ENCODE measurements at places on chromosomes 11 and 22.
A peak's percentile ranks its signal among the peaks of the same experiment; 100 is the strongest.

- no peak for DNase-seq
Observed at GRCh38 chr22:47215851-47216250, 453.4 kb downstream of the TBC1D22A start.

- DNase-seq: peak; percentile 80
Observed at GRCh38 chr11:12769834-12770345, 95.7 kb downstream of the TEAD1 start.

DNA sequence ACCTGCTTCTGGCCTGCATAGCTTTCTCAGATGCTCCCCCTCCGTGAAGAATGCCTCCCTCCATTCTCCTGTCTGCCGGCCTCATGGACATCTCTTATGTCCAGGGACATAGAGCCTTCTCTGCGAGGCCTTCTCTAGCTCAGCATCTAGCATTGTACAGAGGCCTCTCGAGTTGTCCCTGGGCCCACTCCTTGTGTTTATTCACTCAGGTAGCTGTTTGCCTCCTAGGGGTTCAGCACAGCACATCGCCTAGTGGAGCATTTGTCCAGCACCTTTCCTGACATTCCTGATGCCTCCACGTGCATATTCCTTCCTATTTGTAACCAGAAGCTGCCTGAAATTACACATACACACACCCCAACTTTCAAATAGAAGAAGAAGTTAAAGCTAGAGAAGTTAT, 101.3 kb downstream of the TBC1D22A start:
- DNase-seq: no peak

DNA sequence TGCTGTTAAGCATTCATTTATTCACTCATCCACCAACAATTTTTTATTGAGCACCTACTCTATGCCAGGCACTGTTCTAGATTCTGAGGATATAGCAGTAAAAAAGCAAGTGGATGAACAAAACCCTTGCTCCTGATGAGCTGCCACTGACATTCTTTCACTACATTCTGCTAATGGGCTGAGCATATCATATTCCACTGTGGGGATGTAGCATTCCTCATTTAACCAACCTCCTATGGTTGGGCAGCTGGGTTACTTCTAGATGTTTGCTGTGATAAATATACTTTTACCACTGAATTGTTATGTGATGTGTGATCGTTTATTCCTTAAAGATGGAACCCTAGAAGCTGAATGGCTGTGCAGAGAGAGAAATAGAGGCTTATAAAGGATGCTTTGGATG, 176.9 kb downstream of the MN1 start:
- DNase-seq: no peak
